HFFc6 (cell line): ENCODE measurements at places on chromosomes 4 and X. TPM values are rescaled to one million over a fixed set of nuclear protein-coding genes. Genes with fewer than 3 reads are reported as not detected.
A peak's percentile ranks its signal among the peaks of the same experiment; 100 is the strongest.

DNA sequence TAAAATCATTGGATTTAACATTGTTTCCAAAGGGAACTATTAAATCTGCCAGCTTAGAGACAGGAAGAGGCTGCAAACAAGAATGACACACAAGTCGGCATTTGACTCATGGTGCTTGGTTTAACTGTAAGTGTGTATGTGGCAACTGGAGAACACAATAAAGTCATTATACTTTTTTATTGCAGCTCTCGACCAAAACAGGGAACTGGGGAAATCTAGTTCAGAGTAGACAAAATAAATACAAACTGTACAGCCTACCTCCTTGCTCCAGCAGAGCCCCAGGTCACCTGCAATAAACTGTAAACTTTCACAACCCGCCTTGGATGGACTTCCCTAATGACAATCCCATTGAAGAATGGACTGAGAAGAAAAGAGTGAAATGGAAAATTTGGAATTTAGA lies 24.0 kb downstream of the NPY5R start:
- H3K27me3 ChIP-seq, result no peaks in the 10 kb centered on the region; the same call in 1 of the 2 replicates
- no peaks in the 10 kb centered on the region for H3K36me3 ChIP-seq
- DNase-seq, result no peak
- H3K4me1 ChIP-seq, result no peaks in the 10 kb centered on the region

DNA sequence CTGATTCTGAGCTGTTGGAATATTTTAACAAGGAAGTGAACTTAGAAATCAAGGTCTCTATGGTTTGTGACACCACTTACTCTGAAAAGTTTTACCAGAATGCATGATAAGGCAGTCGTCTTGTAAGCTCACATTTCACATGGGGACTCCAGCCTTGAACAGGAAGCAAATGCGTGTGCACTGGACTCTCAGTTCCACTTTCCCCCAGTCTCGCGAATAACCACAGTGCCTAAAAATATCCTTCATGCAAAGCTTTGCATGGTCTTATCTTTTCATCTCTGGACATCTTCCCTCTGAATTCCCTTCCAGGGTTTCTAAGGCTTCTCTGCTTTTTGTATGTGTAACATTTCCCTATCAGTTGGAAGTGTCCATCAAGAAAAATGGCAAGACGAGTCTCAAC lies 581.8 kb downstream of the NLGN4X start:
- H3K36me3 ChIP-seq, result peaks cover 5% of the 10 kb centered on the region; the same call in 1 of the 2 replicates

- peaks cover 17% of the 10 kb centered on the region for H3K4me1 ChIP-seq
- no peak overlapping the region for H3K4me3 ChIP-seq
- no peak overlapping the region for H3K27ac ChIP-seq
- peak; percentile 44 for DNase-seq
Measured at GRCh38 chrX:97308171-97308570, 424.5 kb downstream of the RPA4 start.

- no peak overlapping the region for H3K4me3 ChIP-seq
- H3K27ac ChIP-seq, result no peak overlapping the region
- H3K27me3 ChIP-seq, result peaks cover 15% of the 10 kb centered on the region
- DNase-seq, result no peak
- peaks cover 3% of the 10 kb centered on the region for H3K4me1 ChIP-seq
Measured at GRCh38 chr4:25982962-25983361, 68.9 kb downstream of the SMIM20 start.

Gene TLR1
- total RNA-seq, result not detected in 3 replicates

Gene NDST3
- not detected in 3 replicates for total RNA-seq

DNA sequence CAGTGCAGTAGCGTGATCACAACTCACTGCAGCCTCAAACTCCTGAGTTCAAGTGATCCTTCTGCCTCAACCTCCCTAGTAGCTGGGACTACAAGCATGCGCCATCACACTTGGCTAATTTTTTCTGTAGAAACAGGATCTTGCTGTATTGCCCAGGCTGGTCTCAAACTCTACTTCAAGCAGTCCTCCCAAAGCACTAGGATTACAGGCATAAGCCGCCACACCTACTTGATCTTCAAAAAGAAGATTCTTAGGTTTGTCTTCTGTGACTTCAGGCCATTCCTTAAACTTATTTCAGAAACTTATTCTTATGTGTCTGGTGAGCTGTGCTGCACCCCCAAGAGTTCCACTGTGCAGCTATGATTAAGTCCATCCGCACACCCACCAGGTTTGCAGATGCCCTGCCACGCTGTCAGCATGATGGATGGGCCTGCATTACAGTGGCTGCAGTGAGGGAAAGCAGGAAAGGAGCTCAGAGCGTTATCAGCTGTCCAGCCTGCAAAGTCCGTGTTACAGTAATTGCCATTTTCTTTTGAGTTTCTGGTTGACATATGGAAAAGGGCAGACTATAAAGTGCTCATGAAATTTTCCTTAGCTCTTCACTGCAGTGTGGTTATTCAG lies 146.6 kb downstream of the AASDH start:
- no peaks in the 10 kb centered on the region for H3K36me3 ChIP-seq
- no peak for DNase-seq
- H3K27me3 ChIP-seq, result peaks cover 2% of the 10 kb centered on the region; the same call in 1 of the 2 replicates
- no peak overlapping the region for H3K4me3 ChIP-seq
- no peak overlapping the region for H3K27ac ChIP-seq
- no peaks in the 10 kb centered on the region for H3K4me1 ChIP-seq

DNA sequence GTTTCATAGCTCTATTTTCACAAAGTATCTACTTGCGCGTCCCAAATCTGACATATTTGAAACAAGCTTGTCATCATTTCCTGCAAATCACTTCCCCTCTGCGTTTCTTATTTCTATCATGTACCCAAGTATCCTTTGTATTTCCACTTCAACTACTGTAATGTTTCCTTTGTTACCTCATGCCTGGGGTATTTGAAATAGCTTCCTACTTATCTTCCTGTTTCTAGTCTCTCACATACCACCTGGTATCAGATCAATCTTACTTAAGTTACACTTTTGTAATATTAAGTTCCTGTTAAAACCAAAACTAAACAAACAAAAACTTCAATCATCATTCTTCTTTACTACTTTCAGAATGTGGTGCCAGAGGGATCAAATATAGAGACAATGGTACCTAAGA lies 93.6 kb upstream of the SMAD1 start:
- H3K4me3 ChIP-seq, result no peak overlapping the region
- H3K4me1 ChIP-seq, result no peaks in the 10 kb centered on the region
- no peak for DNase-seq
- H3K27me3 ChIP-seq, result peaks cover 6% of the 10 kb centered on the region

DNA sequence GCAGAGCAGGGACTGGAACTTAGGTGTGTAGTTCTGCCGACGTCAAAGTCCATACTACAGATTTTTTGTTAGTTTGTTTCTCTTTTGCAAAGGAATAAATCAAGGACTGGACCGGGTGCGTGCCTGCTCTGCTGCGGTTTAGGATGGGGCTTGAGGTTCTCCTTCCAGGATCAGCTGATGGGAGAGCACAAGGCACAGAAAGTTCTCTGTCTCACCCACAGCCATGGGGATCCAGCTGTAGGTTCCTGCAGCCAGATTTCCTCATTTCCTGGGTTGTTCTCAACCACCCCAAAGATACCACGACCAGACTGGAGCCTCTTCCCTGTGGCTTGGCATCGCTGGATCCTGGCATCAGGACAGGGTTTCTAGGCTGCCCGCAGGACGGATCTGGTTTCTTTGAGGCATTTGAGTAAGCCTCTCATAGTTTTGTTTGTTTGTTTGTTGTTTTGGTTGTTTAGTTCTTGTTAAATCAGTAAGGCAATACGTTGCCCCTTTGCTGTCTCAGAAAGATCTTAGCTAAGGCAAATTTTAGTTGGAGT lies 789 bp upstream of the SRPX start:
- DNase-seq, result no peak
- H3K4me1 ChIP-seq, result peaks cover 24% of the 10 kb centered on the region
- no peak overlapping the region for H3K27ac ChIP-seq
- H3K36me3 ChIP-seq, result no peaks in the 10 kb centered on the region
- peaks cover 3% of the 10 kb centered on the region; the same call in 1 of the 2 replicates for H3K27me3 ChIP-seq

DNA sequence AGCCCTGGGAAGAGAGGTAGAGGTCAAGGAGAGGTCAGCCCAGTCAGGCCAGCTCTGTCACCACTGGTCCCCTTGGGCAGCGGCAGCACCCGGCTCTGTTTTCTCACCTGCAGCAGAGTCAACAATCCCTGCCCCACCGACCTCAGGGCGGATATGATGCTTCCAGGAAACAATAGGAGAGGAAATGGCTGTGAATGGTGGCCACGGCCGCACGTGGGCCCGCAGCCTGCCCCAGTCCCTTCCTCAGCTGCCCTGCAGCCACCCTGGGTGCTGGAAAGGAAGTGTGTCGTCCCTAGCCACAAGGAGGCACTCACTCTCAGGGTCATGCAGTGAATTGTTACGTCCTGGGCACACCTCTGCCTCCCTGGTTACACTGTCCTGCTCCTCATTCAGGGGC lies 92.5 kb upstream of the ENPP6 start:
- no peaks in the 10 kb centered on the region for H3K36me3 ChIP-seq
- no peak for DNase-seq
- no peak overlapping the region for H3K4me3 ChIP-seq
- no peaks in the 10 kb centered on the region for H3K4me1 ChIP-seq
- peaks cover 9% of the 10 kb centered on the region for H3K27me3 ChIP-seq

Gene GABRG1
- total RNA-seq, result not detected in 3 replicates

- H3K36me3 ChIP-seq, result peaks cover 12% of the 10 kb centered on the region; the same call in 1 of the 2 replicates
- H3K27me3 ChIP-seq, result no peaks in the 10 kb centered on the region; the same call in 1 of the 2 replicates
- no peak overlapping the region for H3K27ac ChIP-seq
- no peak overlapping the region for H3K4me3 ChIP-seq
- H3K4me1 ChIP-seq, result peaks cover 13% of the 10 kb centered on the region
Measured at GRCh38 chr4:14143892-14144291, 516.4 kb upstream of the BOD1L1 start.

Gene FMR1NB
- not detected in 3 replicates for total RNA-seq

GRCh38 chr4:165059386-165059785 lies 5.7 kb downstream of the TRIM75 start:
- H3K4me1 ChIP-seq, result no peaks in the 10 kb centered on the region
- H3K36me3 ChIP-seq, result no peaks in the 10 kb centered on the region
- H3K27me3 ChIP-seq, result peaks cover 4% of the 10 kb centered on the region
- no peak overlapping the region for H3K4me3 ChIP-seq
- H3K27ac ChIP-seq, result no peak overlapping the region

DNA sequence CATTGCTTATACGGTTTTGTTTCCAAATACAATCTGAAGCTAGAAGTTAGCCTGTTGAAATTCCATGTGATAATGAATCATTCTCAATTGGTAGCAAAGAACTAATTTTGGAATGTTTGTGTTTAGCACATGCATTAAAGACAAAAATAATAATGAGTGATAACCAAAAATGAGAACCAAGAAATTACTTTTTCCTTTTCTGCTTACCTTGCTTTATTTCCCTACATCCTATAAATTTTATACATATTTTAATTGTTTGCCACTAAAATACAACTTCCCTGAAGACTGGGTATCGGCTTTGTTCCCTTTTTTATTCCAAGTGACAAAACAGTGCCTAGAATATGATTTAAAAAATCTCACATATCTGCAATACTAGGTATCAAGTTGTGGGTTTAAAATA lies 203.8 kb upstream of the TACR3 start:
- H3K4me1 ChIP-seq, result no peaks in the 10 kb centered on the region
- H3K36me3 ChIP-seq, result no peaks in the 10 kb centered on the region
- no peak for DNase-seq
- no peak overlapping the region for H3K4me3 ChIP-seq

Gene GPC4
- not detected in 3 replicates for total RNA-seq

DNA sequence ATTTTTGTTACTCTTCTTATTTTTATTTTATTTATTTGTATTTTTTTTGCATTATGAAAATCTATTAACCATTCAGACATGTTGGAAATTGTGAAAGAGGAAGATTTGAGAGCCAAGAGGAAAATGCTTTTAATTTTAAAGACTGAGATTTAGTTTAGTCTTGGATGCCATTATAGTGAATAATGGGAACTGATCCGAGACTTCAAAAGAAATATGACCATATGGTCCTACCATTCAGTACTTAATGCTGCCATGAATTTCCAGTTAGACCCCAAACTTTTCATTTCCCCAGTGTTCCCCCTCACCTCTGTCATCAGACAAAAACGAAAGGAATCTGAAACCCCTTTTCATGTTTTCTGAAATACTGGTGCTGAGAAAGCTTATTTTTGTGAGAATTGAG lies 95.5 kb downstream of the TENM3 start:
- peak overlapping the region; percentile 67 for H3K4me3 ChIP-seq
- DNase-seq, result peak; percentile 55
- no peaks in the 10 kb centered on the region for H3K27me3 ChIP-seq
- H3K27ac ChIP-seq, result peak overlapping the region; percentile 49
- H3K4me1 ChIP-seq, result peaks cover 33% of the 10 kb centered on the region

Gene DRP2
- 0.18 and 0.51 TPM in 2 replicates for total RNA-seq

DNA sequence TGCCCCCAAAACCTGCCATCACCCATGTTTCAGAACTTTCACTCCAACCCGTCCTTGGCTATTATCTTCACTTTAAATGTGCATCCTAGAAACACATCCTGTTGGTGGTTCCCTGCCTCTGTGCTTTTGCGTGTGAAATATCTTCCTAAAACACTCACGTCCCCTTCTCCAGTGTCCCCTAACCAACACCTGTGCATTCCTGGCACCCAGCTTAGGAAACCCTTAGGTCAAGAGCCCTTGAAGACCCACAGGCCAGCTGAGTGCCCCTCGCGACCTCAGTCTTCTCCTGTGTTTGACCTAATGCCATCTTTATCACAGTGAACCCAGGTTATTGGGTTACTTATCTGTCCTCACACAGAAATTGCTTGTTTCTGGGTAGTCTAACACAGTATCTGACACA lies 117.6 kb downstream of the STK32B start:
- no peaks in the 10 kb centered on the region for H3K36me3 ChIP-seq
- no peak for DNase-seq
- H3K4me1 ChIP-seq, result no peaks in the 10 kb centered on the region
- H3K27me3 ChIP-seq, result no peaks in the 10 kb centered on the region
- no peak overlapping the region for H3K27ac ChIP-seq
